ENCODE measurements at places on chromosomes 6 and 20.

DNA sequence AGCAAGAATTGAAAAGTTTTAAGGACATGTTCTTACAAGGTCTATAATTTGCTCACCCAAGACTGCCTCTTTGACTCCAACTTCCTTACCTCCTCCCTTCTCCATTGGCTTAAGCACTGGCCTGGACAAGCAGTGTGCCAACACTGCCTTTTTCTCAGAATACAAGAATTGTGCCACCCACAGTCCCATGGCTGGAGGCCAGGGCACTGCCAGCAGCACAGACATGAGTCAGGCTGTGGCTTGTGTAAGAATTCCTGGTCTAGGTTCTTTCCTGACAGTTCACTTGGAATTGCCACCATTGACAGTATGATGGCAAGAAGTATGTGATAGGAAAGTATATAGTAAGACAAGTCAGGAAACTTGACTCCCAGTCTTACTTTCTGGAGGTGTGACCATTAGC, 202.7 kb upstream of the MARCKS start:
- DNase-seq: no peak

DNA sequence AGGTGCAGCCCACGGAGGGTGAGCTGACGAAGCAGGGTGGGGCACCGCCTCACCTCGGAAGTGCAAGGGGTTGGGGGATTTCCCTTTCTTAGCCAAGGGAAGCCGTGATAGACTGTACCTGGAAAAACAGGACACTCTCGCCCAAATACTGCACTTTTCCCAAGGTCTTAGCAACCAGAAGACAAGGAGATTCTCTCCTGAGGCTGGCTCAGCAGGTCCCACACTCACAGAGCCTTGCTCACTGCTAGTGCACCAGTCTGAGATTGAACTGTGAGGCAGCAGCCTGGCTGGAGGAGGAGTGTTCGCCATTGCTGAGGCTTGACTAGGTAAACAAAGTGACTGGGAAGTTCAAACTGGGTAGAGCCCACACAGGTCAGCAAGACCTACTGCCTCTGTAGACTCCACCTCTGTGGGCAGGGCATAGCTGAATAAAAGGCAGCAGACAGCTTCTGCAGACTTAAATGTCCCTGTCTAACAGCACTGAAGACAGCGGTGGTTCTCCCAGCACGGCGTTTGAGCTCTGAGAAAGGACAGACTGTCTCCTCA, 28.0 kb downstream of the SYNE1 start:
- no peak for DNase-seq

DNA sequence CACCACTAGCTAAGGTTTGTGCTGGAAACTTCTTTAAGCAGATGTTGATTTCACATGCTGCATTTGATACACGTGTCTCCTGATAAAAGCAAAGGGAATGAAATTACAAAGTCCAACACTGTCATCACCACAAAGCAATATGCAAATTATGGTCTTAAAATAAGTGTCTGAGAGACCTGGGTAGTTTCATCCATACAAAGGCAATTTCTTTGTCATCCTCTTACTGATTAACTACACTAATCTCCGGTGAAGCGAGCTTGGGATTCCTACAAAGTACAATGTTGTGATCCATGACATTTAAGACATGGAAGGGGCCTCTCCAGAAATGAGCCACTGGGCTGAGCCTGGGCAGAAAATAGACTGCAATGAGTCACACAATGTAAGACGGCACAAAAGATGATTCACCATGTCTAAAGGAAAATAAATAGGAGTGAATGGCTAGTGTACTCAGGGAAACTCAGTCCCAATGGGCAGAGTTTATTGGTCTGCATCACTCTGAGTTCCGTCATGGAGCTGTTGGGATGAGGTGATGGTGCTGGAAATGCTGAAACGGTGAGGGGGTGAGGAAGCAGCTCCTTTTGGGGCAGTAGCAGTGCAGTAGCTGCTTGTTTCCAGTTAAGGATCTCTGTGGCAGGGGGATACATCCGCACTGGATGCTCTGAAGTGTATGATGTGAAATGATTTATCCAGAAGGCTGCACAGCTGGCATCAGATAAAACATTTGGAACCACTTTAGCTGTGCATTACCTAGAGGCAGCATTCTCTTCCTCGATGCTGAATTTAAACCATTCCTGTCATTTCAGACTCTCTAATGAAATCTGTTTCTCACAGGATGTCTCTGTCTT, 103.3 kb downstream of the IBTK start:
- DNase-seq: no peak

- no peak for DNase-seq
These were observed 59.0 kb downstream of the CD164 start for GRCh38 chr6:109323241-109323640.

- DNase-seq: no peak
These were observed 26.1 kb upstream of the KLHL31 start for GRCh38 chr6:53691667-53692133.

DNA sequence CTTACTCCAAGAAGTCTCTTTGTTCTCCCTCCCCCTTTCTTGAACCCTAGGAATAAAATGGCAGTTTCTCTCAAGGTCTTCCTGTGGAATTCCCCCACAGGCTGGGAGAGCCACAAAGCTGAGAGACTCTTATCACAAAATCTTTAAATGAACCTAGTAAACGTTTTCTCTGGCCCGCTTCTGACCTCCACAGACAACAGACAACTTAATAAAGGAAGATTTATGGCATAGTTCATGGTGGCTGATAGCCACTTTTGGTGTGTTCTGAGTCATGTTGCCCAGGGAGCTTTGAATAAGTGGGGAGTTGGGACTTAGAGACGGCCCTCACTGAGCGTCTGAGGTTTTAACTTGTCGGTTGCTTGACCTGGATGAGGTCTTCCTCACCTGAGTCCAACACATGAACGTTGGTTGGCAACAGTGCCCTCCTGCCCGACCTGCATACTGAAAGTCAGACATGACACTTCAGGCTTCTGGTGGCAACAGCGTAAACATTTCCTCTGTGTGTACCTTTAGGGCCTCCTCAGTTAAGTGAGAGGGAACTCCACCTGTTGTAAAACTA, 124.1 kb downstream of the FOXO3 start:
- DNase-seq: no peak

- no peak for DNase-seq
These were observed 87.0 kb downstream of the YTHDF1 start for GRCh38 chr20:63128956-63129355.

GRCh38 chr6:158161566-158162254, 6.4 kb downstream of the SERAC1 start:
- no peak for DNase-seq

GRCh38 chr6:70708448-70708847, 40.8 kb downstream of the SMAP1 start:
- no peak for DNase-seq

DNA sequence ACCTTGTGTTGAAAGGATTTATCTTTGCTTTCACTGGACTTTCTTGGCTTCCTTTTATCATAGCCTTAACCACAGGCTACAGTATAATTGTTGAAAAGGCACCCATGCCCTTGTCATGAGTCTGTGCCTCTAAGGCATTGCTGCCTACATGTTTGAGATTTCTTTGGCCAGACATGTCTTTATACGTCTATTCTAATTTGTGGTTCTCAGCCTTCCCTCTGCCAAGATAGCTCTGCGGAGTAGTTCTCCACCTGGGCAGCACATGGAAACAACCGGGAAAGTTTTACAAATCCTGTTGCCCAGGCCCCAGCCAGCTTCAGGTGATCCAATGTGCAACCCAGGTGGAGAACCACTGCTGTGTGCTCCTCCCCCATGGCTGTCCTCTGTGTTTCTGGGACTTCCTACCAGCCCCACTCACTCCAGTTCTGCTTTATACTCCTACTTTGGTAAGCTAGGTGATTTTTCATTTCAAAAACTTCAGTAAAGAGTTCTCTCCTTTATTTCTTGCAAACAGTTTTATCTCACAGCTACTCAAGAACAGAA, 159.6 kb upstream of the MYLIP start:
- no peak for DNase-seq

DNA sequence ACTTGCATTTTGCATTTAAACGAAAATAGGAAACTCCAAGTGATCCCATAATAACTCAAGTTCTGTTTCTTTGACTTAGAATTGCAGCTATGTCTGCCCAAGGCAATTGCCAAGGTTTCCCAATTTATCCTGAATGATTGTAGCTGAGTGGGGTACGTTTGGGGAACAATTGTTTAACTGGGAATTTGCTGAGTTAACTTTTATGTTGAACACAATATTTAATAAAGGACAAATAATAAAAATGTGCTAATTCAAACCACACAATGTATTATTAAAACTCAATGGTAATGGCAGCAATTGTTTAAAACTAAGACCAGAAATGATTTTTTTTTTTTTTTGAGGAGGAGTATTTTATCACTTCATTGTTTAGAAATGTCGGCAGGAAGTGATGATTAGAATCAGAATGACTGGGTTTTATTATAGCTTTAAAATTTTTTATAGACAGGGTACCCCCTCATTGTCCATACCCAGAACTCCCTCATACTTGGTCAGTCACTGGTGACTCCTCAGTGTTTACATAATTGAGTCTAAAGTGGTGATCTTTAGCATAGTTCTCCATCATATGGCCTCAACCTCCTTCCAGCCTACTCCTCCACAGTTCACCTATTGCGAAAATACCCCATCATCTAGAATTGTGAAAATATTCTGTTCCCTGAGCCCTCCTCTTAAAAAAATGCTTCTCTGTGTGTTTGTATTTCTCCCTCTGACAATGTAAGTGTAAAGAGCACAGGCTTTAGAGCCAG, 389.2 kb upstream of the CITED2 start:
- no peak for DNase-seq

GRCh38 chr6:3019065-3019464, 19.4 kb downstream of the NQO2 start:
- DNase-seq: no peak

- no peak for DNase-seq
These were observed 35.0 kb downstream of the NKAIN2 start for GRCh38 chr6:123838505-123839234.

GRCh38 chr20:10715035-10715434, 41.2 kb upstream of the JAG1 start:
- DNase-seq: no peak

- no peak for DNase-seq
These were observed 15.9 kb downstream of the CPNE1 start for GRCh38 chr20:35648836-35649235.

- DNase-seq: no peak
These were observed 17.2 kb downstream of the SERINC3 start for GRCh38 chr20:44504402-44505307.

DNA sequence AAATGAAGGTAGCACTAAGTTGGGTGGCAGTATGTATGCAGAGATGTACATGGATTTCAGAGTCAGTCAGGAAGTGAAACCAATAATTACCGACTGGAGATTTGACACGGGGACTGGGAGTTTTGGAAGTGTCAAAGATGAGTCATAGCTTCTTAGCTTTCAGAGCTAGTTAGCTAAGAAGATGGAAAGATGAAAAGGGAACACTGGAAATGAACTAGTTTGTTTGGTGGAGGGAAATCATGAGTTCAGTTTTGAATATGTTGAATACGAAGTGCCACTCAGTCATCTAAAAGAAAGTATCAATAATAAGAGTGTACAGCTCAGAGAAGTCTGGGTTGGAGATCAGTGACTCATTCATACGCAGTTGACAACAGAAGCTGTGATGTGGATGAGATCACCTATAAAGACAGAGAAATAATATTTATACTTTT, 7.5 kb downstream of the ESF1 start:
- no peak for DNase-seq

- DNase-seq: no peak
These were observed 32.8 kb downstream of the CYP21A2 start for GRCh38 chr6:32070814-32071543.

DNA sequence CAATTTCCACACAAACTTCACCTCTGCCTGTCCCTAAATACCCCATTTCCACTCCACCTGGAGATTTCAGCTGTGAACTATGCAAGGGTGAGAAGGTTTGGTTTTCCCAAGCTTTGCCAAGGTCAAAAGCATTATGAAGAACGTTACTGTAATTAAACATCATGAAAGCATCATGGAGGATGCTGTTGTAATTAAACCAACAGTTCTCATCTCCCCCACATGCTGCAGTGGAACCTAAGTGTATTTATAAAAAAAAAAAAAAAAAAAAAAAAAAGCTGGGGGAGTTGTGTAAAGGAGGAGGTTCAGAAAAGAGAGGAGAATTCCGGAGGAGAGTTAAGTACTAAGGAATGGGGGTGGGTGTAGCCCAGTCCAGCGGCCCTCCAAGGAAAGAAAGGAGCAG, 474.9 kb upstream of the JARID2 start:
- DNase-seq: no peak

DNA sequence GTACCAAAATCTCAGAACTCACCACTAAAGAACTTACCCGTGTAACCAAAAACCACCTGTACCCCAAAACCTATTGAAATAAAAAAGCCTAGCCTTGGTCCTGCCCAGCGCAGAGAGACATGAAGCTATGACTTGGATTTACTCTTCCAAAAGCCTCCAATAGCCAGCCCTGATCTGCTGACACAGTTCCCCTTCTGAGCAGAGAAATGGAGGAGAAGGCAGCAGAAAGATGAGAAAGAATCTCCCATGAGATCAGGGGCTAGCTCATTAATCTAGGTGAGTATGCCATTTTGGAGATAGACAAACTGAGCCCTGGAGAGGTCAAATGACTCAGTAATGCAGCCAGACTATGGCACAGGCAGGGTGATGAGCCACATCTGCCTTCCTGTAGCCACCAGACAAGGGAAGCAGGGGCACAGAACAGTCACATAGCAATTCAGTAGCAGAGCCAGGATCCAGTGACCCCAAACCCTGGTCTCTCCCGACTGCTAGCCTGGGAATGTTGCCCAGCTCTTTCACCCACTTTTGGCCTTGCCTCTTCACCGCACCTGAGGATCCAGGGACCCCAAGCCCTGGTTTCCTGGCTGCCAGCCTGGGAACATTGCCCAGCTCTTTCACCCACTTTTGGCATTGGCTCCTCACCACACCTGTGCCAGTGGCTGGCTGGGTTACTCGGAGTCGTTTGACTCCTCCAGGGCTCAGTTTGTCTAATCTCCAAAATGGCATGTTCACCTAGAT, 7.2 kb upstream of the SDCBP2 start:
- no peak for DNase-seq

GRCh38 chr6:137218473-137218916, 690 bp downstream of the IFNGR1 start:
- no peak for DNase-seq
